ENCODE measurements at places on chromosomes 16 and 17. TPM values are rescaled to one million over a fixed set of nuclear protein-coding genes. Genes with fewer than 3 reads are reported as not detected.

GRCh38 chr16:73183611-73184092, 135.7 kb upstream of the ZFHX3 start:
- H3K27ac ChIP-seq = no peak overlapping the region
- no peaks in the 10 kb centered on the region for H3K4me1 ChIP-seq
- no peaks in the 10 kb centered on the region for H3K27me3 ChIP-seq
- DNase-seq = no peak
- no peak overlapping the region for H3K4me3 ChIP-seq

Gene SPAG5
- 216 TPM for total RNA-seq

Gene SMIM5
- not detected for total RNA-seq

DNA sequence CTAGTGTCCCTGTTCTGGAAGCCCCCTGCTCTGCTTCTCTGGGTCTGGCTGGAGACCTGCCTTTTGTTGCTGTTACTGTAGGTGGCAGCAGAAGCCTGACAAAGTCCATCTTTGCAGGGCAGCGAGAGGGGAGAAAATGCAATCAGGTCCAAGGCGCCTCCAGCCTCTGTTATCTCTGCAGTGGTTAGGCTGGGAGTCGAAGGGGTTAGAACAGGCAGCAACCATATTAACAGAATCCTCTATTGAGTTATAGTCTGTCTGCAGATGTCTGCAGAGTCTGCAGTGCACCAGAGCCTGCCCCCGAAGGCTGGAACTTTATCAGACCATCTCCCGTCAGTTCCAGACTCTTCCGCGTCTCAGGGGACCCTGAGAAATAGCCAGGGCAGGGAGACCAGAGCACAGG, 404.9 kb upstream of the EEF2KMT start:
- no peaks in the 10 kb centered on the region for H3K4me1 ChIP-seq
- no peak overlapping the region for H3K27ac ChIP-seq
- DNase-seq = peak; percentile 6
- no peaks in the 10 kb centered on the region for H3K27me3 ChIP-seq
- H3K4me3 ChIP-seq = no peak overlapping the region

DNA sequence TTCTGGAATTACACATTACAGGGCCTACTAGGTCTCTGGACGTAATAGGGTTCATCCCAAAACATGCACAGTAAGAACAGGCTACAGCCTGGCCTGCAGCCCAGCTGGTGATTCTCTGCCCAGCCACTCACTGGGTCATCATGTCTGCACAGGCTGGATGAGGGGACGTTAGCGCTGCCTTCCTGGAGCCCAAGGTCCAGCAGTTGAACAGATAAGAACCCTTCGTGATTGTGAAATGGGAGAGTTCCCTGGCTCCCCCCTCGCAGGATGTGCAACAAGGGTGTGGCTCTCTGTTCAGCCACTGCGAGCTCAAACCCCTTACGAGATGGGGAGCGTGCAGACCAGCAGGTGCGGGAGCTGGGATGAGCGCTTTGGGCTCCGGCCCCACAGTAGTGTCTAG, 200.0 kb upstream of the CDH5 start:
- no peak overlapping the region for H3K27ac ChIP-seq
- DNase-seq = no peak
- no peak overlapping the region for H3K4me3 ChIP-seq
- no peaks in the 10 kb centered on the region for H3K4me1 ChIP-seq
- no peaks in the 10 kb centered on the region for H3K27me3 ChIP-seq

GRCh38 chr16:54006693-54007092, 279.9 kb downstream of the IRX3 start:
- peaks cover 27% of the 10 kb centered on the region for H3K36me3 ChIP-seq
- no peak for DNase-seq
- H3K4me1 ChIP-seq = no peaks in the 10 kb centered on the region
- no peaks in the 10 kb centered on the region for H3K27me3 ChIP-seq

Gene STAC2
- total RNA-seq = not detected

DNA sequence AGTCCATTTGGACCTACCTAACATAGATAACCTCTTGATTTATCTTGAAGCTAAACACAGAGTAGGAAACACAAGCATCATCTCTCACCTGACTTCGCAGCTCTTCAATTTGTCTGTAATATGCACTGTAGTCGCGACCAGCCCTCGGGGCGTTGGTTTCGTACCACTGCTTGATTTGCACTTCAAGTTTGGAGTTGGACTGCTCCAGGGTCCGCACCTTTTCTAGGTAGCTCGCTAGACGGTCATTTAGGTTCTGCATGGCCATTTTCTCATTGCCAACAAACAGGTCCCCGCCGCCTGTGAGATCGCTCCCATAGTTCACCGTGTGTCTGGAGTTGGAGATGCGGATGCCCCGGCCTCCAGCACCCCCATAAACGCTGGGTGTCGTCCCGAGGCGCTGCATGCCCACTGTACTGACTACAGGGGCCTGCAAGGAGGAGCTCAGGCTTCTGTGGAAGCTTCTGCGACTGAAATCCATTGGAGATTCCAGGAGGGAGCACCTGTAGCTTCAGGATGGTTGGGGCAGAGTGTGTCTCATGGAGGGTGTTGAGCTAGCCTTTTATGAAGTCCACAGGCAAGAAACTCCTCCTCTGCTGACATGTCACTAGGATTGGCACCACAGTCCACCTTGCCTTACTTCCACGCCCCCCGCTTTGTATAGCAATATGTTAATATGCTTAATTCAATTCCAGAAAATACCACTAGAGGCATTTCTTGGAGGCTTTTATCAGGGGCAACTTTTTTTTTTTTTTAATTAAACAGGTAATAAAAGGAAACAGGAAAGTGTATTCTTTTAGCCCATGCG, at the start of gene KRT20:
TSS of gene KRT20 (minus strand) at position 535 of the 805 bp plus-strand sequence. CDS start at position 478, 57 bp downstream.
- peaks cover 20% of the 10 kb centered on the region for H3K27me3 ChIP-seq
- no peak within 1 kb of the TSS for H3K27ac ChIP-seq
- DNase-seq = no peak
- H3K4me1 ChIP-seq = no peaks in the 10 kb centered on the region
- no peak within 1 kb of the TSS for H3K4me3 ChIP-seq
- H3K36me3 ChIP-seq = no peaks in the 10 kb centered on the region

Gene SLFN14
- total RNA-seq = not detected

Gene PSMD12
- 67.8 TPM for total RNA-seq

GRCh38 chr17:49494986-49495841, at the start of gene NGFR:
TSS of gene NGFR (plus strand) at chr17:49495293. CDS start at chr17:49495418, 125 bp downstream.
- H3K4me3 ChIP-seq = peak within 1 kb of the TSS; percentile 65
- H3K27me3 ChIP-seq = peaks cover 47% of the 10 kb centered on the region
- no peak within 1 kb of the TSS for H3K27ac ChIP-seq

Gene ERN2
- not detected for total RNA-seq

DNA sequence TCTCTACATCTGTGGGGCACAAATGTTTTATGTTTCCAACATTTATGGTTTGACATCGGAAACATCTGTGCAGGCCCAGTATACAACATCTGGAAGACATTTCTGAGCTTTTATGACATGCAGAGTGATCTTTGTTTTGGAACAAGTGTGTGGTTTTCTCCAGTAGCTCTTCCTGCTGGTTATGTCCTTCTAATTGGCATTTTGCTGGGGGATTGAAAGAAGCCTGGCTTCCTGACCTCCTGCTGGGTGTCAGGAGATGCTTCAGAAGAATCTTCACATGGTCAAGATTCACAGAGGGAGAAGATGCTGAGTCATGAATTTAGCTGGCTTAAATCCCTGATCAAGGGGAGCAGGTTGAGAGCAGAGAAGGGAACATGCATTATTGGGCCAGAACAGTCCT, 279.5 kb upstream of the MYOCD start:
- H3K36me3 ChIP-seq = no peaks in the 10 kb centered on the region
- no peaks in the 10 kb centered on the region for H3K4me1 ChIP-seq
- H3K27me3 ChIP-seq = no peaks in the 10 kb centered on the region
- no peak overlapping the region for H3K27ac ChIP-seq

GRCh38 chr17:79033741-79034501, 10.0 kb downstream of the C1QTNF1 start:
- no peak overlapping the region for H3K27ac ChIP-seq
- H3K36me3 ChIP-seq = no peaks in the 10 kb centered on the region
- no peak overlapping the region for H3K4me3 ChIP-seq
- H3K4me1 ChIP-seq = no peaks in the 10 kb centered on the region

Gene SRL
- total RNA-seq = not detected

Gene NPIPA2
- total RNA-seq = 3.6 TPM

Gene CCDC40
- not detected for total RNA-seq

Gene NSF
- total RNA-seq = 23.8 TPM

GRCh38 chr16:585351-585750, 4.5 kb upstream of the RAB40C start:
- DNase-seq = no peak
- no peaks in the 10 kb centered on the region for H3K27me3 ChIP-seq
- H3K27ac ChIP-seq = no peak overlapping the region
- peaks cover 3% of the 10 kb centered on the region for H3K36me3 ChIP-seq

GRCh38 chr17:76867578-76868175, 527 bp upstream of the MGAT5B start:
- H3K36me3 ChIP-seq = no peaks in the 10 kb centered on the region
- peak overlapping the region; percentile 59 for H3K4me3 ChIP-seq
- peaks cover 7% of the 10 kb centered on the region for H3K4me1 ChIP-seq
- peaks cover 21% of the 10 kb centered on the region for H3K27me3 ChIP-seq
- H3K27ac ChIP-seq = no peak overlapping the region
- DNase-seq = peak; percentile 18

DNA sequence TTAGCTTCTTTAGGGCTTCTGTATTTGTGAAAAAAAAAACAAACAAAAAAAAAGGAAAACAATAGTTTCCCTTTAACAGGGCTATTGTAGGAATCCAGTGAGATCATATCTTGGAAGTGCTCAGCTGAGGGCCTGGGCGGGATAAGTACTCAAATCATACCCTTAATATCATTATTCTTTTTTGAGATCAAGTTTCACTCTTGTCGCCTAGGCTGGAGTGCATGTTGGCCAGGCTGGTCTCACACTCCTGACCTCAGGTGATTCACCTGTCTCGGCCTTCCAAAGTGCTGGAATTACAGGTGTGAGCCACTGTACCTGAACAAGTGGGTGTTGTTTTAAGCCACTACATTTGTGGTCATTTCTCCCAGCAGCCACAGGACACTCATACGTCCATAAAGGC, 87.0 kb downstream of the CDH13 start:
- no peak for DNase-seq
- H3K4me3 ChIP-seq = no peak overlapping the region
- H3K36me3 ChIP-seq = no peaks in the 10 kb centered on the region
- H3K27me3 ChIP-seq = no peaks in the 10 kb centered on the region
- H3K4me1 ChIP-seq = no peaks in the 10 kb centered on the region
- H3K27ac ChIP-seq = no peak overlapping the region

GRCh38 chr17:61720016-61720795, 129.2 kb upstream of the NACA2 start:
- DNase-seq = no peak
- no peaks in the 10 kb centered on the region for H3K4me1 ChIP-seq
- no peak overlapping the region for H3K27ac ChIP-seq
- no peak overlapping the region for H3K4me3 ChIP-seq

GRCh38 chr16:76574651-76575050, 297.4 kb downstream of the CNTNAP4 start:
- H3K4me1 ChIP-seq = no peaks in the 10 kb centered on the region
- DNase-seq = no peak
- H3K27me3 ChIP-seq = no peaks in the 10 kb centered on the region
- no peak overlapping the region for H3K27ac ChIP-seq
- H3K4me3 ChIP-seq = no peak overlapping the region
- H3K36me3 ChIP-seq = no peaks in the 10 kb centered on the region

- no peak overlapping the region for H3K27ac ChIP-seq
- no peaks in the 10 kb centered on the region for H3K4me1 ChIP-seq
- no peak overlapping the region for H3K4me3 ChIP-seq
- no peaks in the 10 kb centered on the region for H3K36me3 ChIP-seq
- DNase-seq = no peak
Observed at GRCh38 chr16:10663146-10663545, 31.6 kb downstream of the TEKT5 start.

- H3K4me3 ChIP-seq = no peak overlapping the region
- DNase-seq = no peak
- no peaks in the 10 kb centered on the region for H3K36me3 ChIP-seq
- peaks cover 37% of the 10 kb centered on the region for H3K27me3 ChIP-seq
- no peaks in the 10 kb centered on the region for H3K4me1 ChIP-seq
Observed at GRCh38 chr16:87065446-87066132, 251.6 kb downstream of the C16orf95 start.

All from activated naive CD4-positive, alpha-beta T cell treated with anti-CD3 and anti-CD28 coated beads for 36 hours (primary cell).